ENCODE measurements at places on chromosomes 5 and 9.
A peak's percentile ranks its signal among the peaks of the same experiment; 100 is the strongest.

- DNase-seq, result peak; percentile 79
These were observed 1.3 kb downstream of the HMGXB3 start for GRCh38 chr5:150001660-150002486.

DNA sequence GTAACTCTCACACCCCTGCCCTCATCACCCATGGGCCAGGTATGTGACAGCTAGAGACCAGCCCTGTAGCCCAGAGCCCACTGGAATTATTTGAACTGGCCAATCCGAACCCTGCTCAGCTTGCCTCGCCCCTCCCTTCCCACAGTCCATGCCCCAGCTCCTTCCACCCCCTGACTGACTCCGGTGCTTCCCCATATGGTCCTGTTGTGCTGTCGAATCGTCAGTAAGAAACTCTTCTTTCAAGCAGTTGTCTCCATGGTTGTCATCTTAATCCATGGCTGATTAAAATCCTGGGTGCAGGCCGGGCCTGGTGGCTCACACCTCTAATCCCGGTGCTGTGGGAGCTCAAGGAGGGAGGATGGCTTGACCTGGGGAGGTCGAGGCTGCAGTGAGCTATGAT lies 118.5 kb downstream of the COL23A1 start:
- no peak for DNase-seq

DNA sequence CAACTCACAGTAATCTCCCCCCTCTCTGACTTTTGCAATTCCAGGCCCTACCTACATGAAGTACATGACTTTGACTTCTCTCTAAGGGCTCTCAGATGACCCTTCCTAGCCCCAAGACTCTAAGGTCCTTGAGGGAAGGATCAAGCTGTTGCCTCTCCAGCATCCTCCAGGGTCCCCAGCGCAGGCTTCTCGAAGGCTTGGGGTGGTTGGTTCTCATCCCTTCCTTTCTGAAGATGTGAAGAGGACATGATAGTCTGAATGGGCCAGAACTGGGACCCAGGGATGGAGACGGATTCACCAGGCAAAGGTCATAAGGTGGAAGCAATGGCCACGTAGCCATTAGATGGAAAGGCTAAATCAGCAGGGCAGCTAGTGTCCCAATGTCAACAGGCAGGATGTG lies 86.8 kb downstream of the NRG2 start:
- DNase-seq, result no peak

DNA sequence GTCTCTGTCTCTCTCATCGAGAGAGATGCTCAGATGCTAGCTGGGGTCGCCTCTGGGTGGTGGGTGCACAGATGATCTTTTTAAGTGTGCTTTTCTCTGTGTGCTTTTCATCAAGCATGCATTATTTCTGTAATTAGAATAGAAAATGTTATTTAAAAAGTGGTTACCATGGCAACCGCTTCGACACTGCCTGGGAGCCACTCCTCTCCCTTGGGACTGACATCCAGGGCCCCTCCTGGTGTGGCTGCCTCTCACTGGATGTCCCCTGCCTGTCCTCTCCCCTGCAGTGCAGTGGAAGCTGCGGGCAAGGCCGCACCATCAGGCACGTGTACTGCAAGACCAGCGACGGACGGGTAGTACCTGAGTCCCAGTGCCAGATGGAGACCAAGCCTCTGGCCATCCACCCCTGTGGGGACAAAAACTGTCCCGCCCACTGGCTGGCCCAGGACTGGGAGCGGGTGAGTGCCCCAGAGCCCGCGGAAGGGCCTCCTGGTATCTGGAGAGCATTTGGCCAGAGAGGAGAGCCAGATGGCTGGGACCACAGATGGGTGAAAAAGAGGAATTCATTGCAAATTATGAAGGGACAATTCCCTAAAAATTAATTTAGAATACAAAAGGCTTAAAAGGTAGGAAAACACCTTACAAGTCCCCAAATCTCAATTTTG lies 34.7 kb downstream of the ADAMTSL2 start:
- DNase-seq, result no peak

DNA sequence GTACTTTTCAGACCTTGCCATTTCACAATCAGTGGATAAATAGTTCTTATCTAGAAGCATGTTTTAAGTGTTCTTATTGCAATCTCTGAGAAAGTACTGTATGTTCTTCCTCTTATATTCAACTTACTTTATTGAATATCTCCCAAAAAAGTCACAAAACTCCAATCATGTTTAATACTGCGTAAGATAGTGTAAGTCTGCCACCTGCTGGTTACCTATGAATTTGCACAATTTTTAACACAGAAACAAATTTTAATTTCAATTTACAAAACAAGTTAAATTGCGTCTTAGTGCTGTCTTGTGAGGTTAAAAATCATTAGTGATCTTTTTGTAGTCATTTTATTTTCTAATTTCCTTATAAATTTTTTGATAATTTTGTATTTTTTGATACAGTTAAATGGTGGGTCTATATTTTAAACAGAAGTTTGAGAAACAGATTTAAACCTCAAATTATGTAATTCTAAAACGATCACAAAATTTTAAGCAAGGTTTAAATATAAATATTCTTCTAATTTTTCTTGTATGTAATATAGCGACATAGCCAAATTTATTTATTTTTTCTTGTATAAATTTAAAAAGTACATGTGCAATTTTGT lies 115.8 kb downstream of the EMB start:
- peak; percentile 21 for DNase-seq

GRCh38 chr5:35158622-35159369 lies 71.5 kb downstream of the PRLR start:
- no peak for DNase-seq

- DNase-seq, result peak; percentile 60
These were observed 543 bp upstream of the ANKRD33B start for GRCh38 chr5:10563110-10563944.

- DNase-seq, result no peak
These were observed 125.4 kb downstream of the ARHGEF28 start for GRCh38 chr5:73751254-73751914.

DNA sequence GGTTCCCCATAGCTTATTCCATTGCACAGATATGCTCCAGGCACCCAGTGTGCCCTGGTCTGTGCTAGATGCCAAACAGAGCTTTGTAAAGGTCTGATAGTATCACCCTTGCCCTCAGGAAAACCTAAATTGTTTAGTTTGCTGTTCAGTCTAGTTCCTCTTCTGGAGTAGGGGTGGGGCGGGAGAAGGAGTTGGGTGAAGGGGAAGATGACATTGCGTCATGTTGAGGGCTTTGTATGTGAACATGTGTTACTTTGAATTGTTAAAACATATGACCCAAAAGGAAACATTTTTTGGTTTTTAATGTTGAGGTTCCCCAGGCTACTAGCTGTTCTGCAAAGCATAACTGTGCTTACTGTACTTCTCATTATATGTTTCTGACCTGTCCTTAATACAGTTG lies 40.6 kb downstream of the HACD4 start:
- no peak for DNase-seq

DNA sequence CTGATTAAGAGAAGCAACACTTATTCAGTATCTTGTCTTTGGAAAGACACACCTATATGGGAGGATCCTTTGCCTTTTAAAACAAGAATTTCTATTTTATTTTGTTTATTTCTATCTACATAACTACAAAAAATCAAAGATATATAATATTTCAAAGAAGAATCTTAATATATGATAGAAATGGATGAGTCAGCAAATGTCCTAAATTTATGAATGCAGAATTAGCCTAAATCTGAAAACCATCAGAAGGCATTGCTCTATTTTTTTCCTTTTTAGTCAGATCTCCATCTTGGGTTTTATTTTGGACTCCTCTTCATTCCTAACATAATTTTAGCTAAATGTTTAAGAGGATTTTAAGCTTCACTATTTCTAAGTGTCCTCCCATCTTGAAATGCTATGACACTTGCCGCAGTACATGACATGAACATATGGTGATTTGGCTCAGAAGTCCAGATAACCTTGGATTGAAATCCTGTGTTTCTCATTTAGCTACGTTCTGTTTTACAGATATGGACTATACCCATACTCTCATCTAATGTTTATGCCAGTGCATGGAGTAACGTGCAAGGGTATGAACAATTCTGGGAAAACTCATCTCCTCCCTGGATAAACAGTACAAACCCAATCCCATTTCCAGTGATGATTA lies 1322.8 kb upstream of the DMAC1 start:
- DNase-seq, result no peak

DNA sequence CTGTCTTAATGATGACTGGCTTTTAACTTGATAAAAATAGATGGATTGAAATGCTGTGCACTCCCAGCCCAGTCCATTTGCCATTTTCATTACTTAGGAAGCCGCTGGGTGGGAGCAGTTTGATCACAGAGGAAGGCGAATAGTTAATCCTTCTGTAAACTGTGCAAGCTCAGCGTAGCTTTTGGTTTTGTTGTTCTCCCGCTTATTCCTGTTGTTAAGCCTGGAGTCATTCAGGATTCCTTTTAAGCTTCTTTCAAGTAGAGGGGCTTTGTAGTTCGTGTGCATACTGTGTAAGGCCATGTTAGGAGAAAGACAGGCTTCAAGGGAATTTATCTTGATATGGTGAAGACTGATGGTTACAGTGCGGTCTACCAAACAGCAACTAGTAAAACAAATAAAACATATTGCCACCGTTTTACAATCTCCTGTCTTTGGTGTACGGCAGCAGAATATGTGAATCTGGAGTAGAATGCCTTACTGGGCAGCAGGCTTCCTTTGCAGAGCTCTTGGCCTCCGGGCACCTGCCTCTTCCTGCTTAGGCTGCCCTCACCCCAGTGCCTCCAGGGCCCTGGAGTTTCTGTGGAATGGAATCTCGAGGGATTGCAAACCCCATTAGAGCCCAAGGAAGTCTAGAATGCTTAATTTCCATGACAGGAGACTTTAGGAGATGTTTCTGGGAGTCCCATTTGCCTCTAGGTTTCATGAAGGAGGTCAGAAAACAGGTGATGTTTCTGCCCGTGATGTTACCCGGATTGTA lies 141.4 kb downstream of the TRIO start:
- no peak for DNase-seq

GRCh38 chr9:91034976-91035824 lies 233.6 kb downstream of the SYK start:
- no peak for DNase-seq

DNA sequence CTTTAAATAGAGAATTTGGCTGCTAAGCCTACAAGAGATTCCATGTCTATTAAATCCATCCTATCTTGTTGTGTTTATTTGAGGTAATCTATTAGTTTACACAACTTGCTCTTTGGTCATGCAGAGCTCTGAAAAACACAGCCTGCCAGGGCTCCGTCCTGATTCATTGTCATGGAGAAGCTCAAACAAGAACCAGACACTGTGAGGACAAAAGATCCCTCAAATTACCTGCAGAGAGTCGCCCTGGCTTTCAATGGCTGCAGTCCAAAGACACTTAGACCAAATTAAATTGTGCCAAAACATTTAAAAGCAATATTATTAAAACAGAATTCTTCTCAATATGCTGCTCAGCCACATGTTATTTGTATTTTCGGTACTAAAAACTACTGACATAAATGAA lies 60.1 kb downstream of the CDH18 start:
- peak; percentile 3 for DNase-seq

GRCh38 chr5:170169996-170170395 lies 62.8 kb upstream of the C5orf58 start:
- no peak for DNase-seq

GRCh38 chr9:21591221-21592062 lies 109.3 kb upstream of the IFNE start:
- peak; percentile 99 for DNase-seq

DNA sequence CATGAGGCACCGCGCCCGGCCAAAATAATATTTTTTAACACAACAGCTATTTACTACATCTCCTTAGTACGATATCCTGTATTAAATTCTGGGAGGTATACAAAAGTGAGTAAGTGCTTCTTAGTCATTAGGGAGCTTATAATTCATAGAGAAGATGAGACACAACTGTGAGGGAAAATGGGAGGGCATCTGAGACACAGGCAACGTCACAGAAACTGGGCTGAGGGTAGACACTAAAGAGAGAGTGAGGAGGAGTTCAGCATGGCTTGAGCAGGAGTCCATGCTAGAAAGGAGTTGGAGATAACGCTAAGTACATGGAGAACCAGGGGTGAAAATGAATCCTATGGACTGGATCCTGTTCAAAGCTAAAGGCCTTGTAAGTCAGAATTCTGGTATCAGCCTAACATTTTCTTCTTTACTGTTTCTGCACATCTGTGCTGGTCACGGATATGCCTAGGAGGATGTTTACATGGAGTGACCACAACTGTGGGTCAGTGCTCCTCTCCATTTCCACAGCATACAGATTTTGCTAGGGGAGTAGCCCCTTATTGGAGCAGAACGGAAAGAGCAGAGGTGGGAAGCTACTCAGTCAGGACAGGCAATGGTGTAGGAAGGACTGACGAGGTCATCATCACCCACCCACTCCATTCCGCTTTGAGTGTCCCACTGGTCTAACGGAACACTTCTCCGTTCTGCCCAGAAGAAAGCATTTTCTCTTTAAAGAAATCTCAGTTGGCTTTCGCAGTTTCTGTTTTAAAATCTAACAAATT lies 310.4 kb upstream of the EFNA5 start:
- no peak for DNase-seq

DNA sequence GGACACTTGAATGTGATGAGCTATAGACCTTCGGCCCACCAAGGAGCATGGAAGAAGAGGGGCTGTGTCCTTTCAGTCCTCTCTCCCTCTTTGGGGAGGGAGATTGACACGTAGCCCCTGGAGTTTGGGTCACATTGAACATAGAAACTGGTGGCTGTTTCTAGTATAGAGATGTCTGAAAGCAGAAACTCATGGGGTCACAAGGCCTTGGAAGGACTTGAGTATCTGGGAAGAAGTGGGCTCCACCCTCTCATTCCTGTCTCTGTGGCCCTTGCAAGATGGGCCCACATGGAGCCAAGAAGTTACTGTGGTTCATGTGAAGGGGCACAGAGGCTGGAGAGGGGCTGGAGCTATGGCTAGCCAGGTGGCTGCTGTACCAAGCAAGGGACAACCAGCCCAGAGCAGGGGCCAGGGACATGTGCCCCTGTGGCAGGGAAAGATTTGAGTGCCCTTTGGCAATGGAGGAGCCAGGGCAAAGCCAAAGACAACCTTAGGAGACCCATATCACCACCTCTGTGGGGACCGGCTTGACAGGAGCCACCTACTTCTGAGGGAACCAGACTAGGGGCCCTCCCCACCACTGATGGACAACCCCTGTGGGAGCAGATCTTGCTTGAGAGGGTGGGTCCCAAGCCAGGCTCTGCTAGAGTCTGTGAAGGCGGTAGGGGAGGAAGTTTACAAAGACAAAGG lies 12.8 kb upstream of the ANGPTL2 start:
- DNase-seq, result no peak

DNA sequence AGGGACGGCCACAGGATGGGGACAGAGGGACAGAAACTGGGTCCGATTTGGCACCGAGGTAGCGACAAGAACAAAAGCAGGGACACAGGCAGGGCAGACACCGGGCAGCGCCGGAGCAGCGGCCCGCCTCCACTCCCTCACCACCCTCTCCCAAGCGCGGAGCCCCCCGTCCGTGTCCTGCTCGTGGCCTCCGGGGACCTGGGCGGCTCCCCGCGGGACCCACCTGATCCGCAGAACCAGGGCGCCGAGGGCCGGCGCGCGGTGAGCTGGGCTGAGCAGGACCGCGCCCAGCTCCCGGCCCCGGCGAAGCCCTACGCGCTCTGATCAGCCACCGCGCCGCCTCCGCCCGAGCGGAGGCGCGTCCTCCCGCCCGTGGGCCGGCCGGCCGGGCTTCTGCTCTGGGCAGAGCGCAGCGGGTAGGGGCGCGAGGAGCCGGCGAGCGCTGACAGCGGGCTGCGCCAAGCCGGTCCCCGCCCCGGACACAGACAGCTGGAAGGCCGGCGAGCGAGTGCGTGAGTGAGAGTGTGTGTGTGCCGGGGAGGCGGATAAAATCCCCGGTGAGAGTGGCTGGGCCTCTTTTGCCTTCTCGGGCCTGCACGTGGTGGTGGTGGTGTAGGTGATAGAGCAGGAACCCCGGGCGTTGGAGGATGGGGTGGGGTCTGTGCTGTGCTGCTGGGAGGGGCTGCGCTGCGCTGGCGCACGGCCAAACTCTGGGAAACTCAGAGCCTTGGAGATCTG lies at the start of gene GGTA1:
Gene GGTA1 (minus strand): TSS at position 418 of the 738 bp plus-strand sequence. CDS start 31,922 bp downstream, outside the sequence.
- peak; percentile 50 for DNase-seq

GRCh38 chr9:131258698-131259431 lies 17.4 kb downstream of the FAM78A start:
- no peak for DNase-seq
